Mesendoderm (in vitro differentiated cells): ENCODE measurements at places on chromosomes 13 and 19.

GRCh38 chr13:86792153-86792651 is 879.0 kb upstream of the SLITRK5 start:
- no peaks in the 10 kb centered on the region for H3K27me3 ChIP-seq
- H3K4me3 ChIP-seq: no peak overlapping the region
- no peaks in the 10 kb centered on the region for H3K4me1 ChIP-seq
- H3K36me3 ChIP-seq: no peaks in the 10 kb centered on the region
- no peak overlapping the region for H3K27ac ChIP-seq

DNA sequence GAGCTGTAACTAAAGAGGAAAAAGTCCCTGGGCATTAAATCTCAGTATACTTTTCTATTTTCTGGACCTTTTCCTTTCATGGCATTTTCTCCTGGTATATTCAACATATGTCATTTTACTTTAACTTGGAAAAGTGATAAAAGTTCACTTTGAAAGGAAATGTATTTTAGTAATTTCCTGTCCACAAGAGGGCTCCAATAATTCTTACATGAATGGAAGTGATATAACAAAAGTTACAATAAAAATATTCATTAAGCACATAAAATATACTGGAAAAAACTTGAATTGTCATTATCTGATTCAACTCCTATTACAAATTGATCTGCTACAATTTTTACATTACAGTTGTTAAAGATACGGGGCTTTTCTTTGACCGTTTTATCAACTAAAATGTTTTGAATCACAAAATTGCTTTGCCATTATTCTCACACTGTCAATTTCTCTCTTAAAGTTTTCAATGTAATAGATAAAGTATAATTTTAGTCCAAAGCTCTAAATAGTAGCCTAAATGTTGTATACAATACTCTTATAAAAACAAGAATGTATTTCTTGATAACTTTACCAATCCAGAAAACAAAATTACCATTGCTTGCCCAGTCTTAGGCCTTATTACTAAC is 4.9 kb downstream of the UBL3 start:
- no peaks in the 10 kb centered on the region for H3K27me3 ChIP-seq
- DNase-seq: no peak
- no peaks in the 10 kb centered on the region for H3K4me1 ChIP-seq
- no peak overlapping the region for H3K4me3 ChIP-seq

GRCh38 chr13:73061473-73061872 is 2.7 kb downstream of the KLF5 start:
- no peaks in the 10 kb centered on the region for H3K36me3 ChIP-seq
- H3K27ac ChIP-seq: no peak overlapping the region
- DNase-seq: no peak
- no peak overlapping the region for H3K4me3 ChIP-seq
- no peaks in the 10 kb centered on the region for H3K4me1 ChIP-seq

GRCh38 chr13:51844862-51845573 is at the start of gene TMEM272:
Gene TMEM272 (minus strand): TSS chr13:51845177. CDS start chr13:51838530, 6,647 bp downstream.
- H3K36me3 ChIP-seq: no peaks in the 10 kb centered on the region
- H3K27me3 ChIP-seq: no peaks in the 10 kb centered on the region
- no peak within 1 kb of the TSS for H3K4me3 ChIP-seq
- peak; percentile 67 for DNase-seq

DNA sequence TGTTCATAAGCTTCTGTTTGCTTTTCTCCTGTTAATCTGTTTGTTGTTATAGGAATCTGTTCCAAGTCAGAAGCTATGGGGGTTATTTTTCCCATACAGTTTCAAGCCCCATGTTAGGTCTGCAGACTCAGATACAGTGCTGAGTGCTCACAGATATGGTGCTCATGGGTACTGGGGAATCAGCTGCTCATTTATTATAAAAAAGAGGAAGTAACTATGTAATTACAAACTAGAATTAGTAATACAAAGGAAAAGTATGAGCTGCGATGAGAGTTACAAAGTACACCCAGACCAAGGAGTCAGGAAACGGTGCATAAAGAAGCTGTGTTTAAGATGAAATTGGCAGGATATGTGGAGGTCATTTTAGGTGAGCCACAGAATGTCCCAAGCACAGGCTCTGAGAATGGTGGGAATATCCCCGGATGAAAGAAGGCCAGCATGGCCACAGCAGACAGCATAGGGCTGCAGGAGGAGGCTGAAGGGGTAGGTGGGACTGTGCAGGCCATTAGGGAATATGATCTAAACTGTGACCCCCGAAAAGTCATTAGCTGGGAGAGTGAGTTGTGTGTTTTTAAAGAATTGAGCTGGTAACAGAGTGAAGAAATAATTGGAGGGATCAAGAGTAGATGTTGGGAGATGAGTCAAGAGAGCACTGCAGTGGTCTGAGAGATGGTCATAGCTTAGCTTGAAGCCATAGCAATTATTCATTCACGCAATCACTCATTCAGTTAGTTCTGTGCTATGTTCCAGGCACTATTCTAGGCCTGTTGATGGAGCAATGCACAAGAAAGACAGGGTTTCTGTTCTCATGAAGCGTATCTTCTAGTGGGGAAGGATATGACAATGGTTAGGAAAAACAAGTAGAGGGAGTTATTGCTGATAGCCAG is 177.4 kb upstream of the UBL3 start:
- DNase-seq: no peak
- peaks cover 5% of the 10 kb centered on the region for H3K4me1 ChIP-seq
- no peak overlapping the region for H3K4me3 ChIP-seq
- H3K27ac ChIP-seq: no peak overlapping the region
- H3K27me3 ChIP-seq: no peaks in the 10 kb centered on the region

DNA sequence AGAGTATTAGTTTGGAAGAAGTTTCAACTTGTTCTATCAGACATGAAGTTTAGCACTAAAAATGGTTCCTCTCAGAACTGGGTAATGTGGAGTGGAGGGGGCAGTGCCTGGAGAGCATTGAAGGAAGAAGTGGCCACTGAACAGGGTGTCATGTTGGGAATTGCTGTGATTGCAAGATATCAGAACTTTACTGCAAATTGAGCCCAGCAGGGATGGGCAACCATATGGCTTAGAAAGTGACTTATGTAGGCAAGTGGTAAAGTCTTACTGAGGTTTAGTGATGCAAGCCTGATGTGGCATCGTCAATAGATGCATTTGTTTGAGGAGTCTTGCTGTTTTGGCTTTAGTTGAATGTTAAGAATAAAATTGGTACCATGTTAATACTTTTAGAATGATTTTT is 31.7 kb downstream of the WASF3 start:
- H3K4me1 ChIP-seq: no peaks in the 10 kb centered on the region
- no peak overlapping the region for H3K27ac ChIP-seq
- no peak overlapping the region for H3K4me3 ChIP-seq
- DNase-seq: peak; percentile 42

- H3K27ac ChIP-seq: no peak overlapping the region
- no peaks in the 10 kb centered on the region for H3K36me3 ChIP-seq
Observed at GRCh38 chr19:3268326-3268725, 43.9 kb downstream of the CELF5 start.

- H3K27ac ChIP-seq: peak overlapping the region; percentile 96
- H3K4me1 ChIP-seq: peaks cover 2% of the 10 kb centered on the region
- peak overlapping the region; percentile 78 for H3K4me3 ChIP-seq
- no peaks in the 10 kb centered on the region for H3K36me3 ChIP-seq
- H3K27me3 ChIP-seq: no peaks in the 10 kb centered on the region
Observed at GRCh38 chr19:45508861-45509691, 1.8 kb downstream of the VASP start.

DNA sequence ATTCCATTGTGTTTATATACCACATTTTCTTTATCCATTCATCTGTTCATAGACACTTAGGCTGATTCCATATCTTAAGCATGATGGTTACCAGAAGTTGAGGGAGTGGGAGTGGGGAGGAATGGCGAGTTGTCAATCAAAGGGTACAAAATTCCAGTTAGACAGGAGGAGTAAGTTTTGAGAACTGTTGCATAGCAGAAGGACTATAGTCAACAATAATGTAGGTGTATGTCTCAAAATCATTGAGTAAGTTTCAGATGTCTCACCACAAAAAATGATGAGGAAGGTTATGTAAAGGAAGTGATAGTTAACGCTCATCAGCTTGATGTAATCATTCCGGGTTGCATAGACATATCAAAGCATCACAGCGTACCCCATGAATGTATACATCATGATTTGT is 4.6 kb upstream of the UBL3 start:
- no peak for DNase-seq
- H3K36me3 ChIP-seq: no peaks in the 10 kb centered on the region
- no peaks in the 10 kb centered on the region for H3K4me1 ChIP-seq
- H3K27me3 ChIP-seq: no peaks in the 10 kb centered on the region

DNA sequence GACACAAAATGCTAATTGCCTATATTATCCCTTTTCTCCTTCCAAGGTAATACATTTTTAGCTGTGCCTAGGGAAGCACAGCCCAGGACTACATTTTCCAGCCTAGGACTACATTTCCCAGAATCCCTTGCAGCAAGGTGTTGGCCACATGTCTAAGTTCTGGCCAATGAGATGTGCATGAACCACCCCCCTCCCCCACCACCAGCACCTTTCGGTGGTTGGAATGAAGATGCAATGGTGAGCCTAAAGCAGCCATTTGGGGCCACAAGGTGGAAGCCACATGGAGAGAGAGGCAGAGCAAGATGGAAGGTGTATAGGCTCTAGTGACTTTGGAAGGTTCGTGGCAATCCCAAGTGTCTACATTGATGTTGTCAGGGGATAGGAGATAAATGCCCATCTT is 16.2 kb downstream of the UNC13A start:
- H3K4me3 ChIP-seq: no peak overlapping the region
- no peaks in the 10 kb centered on the region for H3K36me3 ChIP-seq
- peak; percentile 87 for DNase-seq
- no peak overlapping the region for H3K27ac ChIP-seq
- H3K4me1 ChIP-seq: no peaks in the 10 kb centered on the region

DNA sequence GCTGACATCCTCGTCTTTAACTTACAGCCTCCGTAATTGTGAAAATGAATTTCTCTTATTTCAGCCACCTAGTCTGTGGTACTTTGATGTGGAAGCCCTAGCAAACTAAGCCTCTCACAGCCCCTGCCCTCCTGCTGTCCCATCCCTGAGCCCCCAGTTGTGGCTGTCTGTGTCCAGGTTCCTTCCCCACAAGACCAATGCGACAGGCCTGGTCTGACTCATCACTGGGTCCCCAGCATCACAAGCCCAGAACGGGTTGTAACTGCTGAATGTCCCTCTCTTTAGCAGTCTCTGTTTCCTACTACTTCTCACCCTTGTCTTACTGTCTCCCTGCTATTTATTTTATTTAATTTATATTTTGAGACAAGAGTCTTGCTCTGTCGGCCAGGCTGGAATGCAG is 5.7 kb downstream of the POU2F2 start:
- no peak overlapping the region for H3K27ac ChIP-seq
- H3K4me3 ChIP-seq: no peak overlapping the region
- no peak for DNase-seq
- H3K27me3 ChIP-seq: no peaks in the 10 kb centered on the region
- H3K4me1 ChIP-seq: no peaks in the 10 kb centered on the region

DNA sequence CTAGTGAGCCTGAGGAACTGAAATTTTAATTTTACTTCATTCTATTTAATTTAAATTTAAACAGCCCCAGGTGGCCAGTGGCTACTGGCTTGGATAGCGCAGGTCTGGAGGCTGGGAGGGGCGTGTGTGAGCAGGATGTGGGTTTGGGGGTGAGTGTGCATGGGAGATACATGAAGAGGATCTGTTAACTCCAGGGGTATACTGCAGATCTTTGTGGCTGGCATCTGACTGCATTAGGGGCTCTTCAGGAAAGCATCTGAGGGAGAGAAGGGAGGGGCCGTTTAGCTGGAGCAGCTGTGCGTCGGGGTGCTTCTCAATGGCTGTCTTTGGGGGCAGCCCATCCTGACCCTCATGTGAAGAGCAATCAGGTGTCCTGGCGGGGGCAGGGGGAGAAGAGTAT is 6.8 kb downstream of the SHANK1 start:
- DNase-seq: no peak
- no peak overlapping the region for H3K27ac ChIP-seq
- H3K4me3 ChIP-seq: no peak overlapping the region
- H3K27me3 ChIP-seq: no peaks in the 10 kb centered on the region

- H3K4me3 ChIP-seq: peak overlapping the region; percentile 25
- DNase-seq: peak; percentile 98
- H3K36me3 ChIP-seq: no peaks in the 10 kb centered on the region
- peak overlapping the region; percentile 99 for H3K27ac ChIP-seq
Observed at GRCh38 chr19:18292810-18293641, 11.6 kb upstream of the JUND start.

DNA sequence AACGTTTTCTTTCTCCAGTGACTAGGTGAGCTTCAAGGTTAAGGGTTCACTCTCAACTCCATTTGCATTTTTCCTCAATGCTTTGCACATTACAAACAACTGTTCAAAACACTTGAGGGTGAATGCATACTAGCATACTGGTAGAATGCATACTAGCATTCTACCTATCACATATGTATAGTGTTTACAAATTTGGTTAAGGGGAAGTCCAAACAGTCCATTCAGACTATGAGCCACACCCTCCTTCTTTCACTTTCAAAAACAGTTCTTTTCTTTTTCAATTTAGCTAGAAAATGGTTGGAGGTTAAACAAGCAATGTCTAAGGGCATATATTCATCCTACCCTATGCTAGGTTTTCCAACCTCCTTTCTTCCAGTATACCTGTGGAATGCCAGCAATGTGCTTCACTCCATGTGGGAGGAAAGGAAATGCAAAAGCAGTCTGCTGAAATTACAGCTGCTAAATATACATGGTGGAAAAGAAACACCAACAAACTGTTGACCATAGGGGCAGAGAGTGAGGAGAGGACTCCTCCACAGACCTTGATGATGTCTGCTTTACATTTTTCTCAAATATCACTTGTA is 102.6 kb downstream of the DOCK9 start:
- H3K4me3 ChIP-seq: no peak overlapping the region
- H3K27me3 ChIP-seq: no peaks in the 10 kb centered on the region
- DNase-seq: peak; percentile 66
- no peaks in the 10 kb centered on the region for H3K36me3 ChIP-seq
